ENCODE measurements at places on chromosomes 4 and X.

DNA sequence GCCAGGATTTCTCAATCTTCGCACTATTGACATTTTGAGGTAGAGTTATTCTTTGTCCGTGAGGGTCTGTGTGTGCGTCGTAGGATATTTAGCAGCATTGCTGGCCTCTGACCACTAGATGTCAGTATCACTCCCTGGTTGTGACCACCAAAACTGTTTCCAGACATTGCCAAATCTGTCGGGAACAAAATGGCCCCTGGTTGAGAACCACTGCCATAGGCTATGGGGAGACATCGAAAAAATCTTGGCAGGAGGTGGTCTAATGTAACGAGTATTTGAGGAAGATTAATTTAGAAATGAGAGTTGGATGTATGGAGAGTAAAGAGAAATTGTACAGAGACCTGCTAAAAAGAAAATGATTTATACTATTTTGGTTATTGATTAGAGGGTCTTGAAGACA lies 108.4 kb downstream of the DOCK11 start:
- peak; percentile 16 for DNase-seq

DNA sequence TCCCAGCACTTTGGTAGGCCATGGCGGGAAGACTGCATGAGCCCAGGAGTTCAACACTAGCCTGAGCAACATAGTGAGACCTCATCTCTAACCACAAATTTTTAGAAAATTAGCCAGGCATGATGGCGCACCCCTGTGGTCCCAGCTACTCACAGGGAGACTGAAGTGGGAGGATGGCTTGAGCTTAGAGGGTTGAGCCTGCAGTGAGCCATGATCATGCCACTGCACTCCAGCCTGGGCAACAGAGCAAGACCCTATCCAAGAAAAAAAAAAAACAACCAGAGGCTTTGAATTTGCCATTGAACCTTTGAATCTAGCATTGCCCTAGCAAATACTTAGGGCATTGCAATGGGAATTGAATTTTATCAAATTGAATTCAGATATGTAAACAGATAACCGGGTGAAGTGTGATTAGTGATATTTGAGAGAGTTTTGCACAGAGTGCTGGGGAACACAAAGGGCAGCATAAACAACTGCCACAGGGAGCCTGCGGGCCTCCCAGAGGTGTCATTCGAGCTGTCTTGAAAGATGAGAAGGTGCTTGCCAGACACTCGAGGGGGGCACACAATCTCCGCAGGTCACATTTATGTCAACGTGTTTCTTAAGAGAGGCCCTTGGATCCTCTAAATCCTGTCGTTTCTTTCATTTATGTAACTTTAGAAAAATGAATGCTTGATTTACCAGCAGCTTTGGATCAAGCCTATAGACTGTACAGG lies 200.3 kb downstream of the AASDH start:
- no peak for DNase-seq

GRCh38 chr4:48722509-48723446 lies 57.3 kb downstream of the FRYL start:
- no peak for DNase-seq

GRCh38 chr4:156036496-156036895 lies 82.8 kb upstream of the CTSO start:
- DNase-seq: no peak

DNA sequence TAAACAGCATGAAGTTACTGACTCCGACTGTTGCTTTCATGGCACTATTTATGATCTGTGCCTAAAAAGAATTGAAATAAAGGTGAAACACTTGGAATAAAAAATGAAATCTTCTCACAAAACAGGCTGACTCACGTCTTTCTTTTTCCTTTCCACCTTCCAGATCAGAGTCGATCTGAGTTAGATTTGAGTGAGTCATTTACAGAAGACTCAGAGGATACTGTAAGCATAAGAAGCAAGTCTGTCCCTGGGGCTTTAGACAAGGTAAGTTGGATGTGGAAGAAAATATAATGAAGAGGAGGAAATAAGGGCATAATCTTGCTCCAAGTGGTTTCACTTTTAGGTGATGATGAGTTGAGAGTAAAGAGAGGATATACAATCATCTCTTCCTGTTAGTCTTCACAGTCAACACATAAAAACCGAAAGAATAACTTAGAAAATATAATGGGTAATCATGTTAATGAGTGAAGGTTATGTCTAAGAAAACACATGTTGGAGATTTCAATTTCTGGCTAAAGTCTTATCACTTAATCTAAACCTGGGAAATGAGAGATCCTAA lies 89.7 kb downstream of the SYTL5 start:
- DNase-seq: no peak

GRCh38 chr4:101019313-101019712 lies 328.0 kb downstream of the PPP3CA start:
- no peak for DNase-seq

DNA sequence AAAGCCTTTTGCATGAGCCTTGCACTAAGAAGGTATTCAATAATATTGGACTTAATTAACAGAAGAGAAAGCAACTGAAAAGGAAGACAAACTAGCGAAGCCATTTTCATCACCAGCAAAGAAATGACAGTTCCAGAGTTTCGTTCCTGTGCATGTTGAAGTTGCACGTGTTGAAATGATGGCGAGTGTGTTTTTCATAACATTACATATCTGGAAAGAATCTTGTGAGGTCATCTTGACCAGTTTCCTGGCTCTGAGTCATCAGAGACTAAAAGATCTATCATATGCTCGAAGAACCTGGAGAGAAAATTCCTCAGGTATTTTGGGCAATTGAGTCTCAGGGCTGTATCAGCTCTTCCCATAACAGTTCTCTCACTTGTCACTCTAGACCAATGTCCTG lies 106.2 kb upstream of the MAML3 start:
- DNase-seq: peak; percentile 30

GRCh38 chr4:151147000-151147399 lies 47.6 kb downstream of the RPS3A start:
- DNase-seq: no peak

GRCh38 chr4:22695917-22696316 lies 3.2 kb downstream of the GBA3 start:
- no peak for DNase-seq

GRCh38 chr4:5890063-5890727 lies 2.7 kb downstream of the CRMP1 start:
- DNase-seq: no peak

- no peak for DNase-seq
Measured at GRCh38 chr4:74504212-74504611, 59.3 kb downstream of the AREG start.

GRCh38 chr4:15254236-15254880 lies 173.5 kb upstream of the C1QTNF7 start:
- no peak for DNase-seq

DNA sequence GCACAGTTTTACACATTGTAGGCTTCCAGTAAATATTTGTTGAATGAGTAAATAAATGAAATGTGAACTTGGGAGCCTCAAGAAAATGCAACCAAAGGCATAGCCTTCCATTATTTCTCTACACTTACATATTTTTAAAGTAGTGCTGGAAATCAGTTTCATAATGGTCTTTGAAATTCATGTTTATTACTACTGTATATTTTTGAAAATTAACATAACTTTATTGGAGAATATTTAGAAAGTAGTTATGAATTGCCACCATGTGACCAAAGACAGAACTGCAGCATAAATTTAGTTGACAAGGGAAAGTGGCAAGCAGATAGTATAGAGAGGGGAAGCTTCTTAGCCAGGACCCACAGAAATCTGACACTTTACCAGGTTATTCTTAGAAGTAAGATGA lies 6.4 kb downstream of the TCEAL8 start:
- no peak for DNase-seq

DNA sequence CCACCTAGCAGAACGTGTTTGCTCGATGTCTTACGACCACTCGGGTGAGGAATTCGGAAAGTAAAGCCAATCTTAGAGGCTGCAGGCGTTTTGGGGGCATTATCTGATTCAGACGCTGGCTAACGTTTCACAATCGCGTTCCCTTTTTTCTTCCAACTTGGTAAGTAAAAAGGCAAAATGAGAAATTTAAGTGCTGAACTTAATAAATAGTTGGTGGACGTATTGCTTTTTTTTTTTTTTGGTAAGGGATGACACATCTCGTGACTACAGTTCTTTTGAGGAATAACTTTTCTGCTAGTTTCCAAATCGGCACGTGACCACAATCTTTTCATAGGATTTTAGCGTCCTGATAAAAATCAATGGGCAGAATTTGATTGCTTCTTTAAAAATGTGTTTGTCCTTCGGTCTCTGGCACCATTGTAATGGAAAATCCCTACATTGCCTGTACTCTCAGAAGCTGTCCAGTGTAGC lies 848 bp downstream of the RAB9A start:
- DNase-seq: no peak

DNA sequence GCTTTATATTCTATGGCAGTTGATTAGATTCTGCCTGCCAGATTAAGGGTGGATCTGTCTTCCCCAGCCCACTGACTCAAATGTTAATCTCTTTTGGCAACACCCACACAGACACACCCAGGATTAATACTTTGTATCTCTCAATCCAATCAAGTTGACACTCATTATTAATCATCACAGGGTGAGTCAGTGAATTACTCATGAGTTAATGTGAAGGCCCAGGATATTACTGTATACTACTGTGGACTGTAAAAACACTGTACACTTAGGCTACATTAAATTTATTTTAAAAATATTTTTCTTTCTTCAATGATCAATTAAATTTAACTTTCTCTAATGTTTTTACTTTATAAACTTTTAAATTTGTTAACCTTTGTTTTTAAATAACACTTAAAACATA lies 87.7 kb downstream of the NAP1L3 start:
- no peak for DNase-seq

DNA sequence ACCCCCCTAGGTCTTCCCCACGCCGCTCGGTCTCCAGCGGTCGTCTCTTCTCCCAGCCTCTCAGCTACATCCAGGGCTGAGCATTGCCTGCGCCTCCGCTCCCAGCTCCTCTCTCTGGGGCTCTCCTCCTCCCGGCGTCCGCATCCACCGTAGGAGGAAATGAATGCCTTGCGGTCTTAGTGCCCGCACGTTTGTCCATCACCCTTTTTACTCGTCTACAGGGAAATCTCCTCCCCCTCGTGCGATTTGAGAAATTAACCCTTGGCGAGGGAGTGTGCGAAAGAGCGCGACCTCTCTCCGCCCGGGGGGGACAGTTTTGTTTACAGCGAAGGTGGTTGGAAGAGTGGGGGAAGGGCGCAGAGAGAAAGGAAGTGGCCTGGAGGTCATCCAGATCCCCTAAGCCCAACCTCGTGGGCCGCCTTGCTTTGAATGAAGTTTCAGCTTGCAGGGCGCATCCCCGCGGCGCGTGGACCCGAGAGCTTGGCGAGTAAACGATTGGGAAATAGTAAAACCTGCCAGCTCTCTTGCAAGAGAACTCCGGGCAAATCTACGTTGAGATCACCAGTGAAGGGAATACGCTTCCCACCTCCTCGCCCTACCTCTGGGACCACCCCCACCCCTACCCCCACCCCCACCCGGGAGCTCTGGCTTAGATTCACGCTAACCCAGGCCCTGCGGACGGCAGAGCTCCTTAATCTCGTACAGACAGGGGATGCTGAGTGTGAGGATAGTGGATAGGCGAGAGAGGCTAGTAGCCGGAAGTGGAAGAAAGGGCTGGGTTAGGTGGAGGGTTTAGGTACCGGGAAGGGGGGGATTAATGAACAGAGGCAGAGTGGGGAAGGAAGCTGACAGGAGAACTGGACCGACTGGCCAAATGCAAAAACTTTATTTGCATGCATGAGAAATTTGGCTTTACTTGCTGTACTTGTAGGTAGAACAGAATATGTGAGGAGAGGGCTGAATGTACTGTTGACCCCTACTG lies at the start of gene ELOVL6:
ELOVL6 (minus strand) TSS at position 181 of the 982 bp plus-strand sequence. CDS start 280 bp downstream, outside the sequence.
- DNase-seq: peak; percentile 41

DNA sequence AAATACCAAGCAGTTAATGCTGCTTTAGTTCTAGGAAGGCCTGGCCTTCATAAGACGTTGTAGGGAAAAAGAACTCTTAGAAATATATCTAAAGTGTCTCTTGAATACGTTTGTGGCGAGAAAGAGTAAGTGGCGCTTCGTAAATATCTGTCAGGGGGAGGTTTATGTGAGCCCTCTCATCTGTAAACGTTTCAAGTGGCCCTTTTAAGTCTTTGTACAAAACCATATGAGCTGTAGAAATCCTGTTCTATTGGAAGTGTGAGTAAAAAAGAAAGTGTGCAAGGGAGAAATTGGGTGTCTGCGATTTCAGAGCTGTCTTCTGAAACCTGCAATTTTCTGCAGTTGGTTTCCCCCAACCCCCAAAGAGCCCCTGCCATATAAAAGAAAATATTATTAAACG lies 8.6 kb upstream of the INTU start:
- no peak for DNase-seq

- DNase-seq: no peak
Measured at GRCh38 chr4:71185037-71185436, 153.8 kb upstream of the SLC4A4 start.

All from AG09319 (cell line).